ENCODE measurements at places on chromosomes 12 and 14. TPM values are rescaled to one million over a fixed set of nuclear protein-coding genes. Genes with fewer than 3 reads are reported as not detected.

TEDC1 gene
- total RNA-seq: 7.0 TPM

OTOGL gene
- 1.7 TPM for total RNA-seq

ADAM21 gene
- not detected for total RNA-seq

ARID2 gene
- total RNA-seq: 42.9 TPM

MYBPC1 gene
- 141 TPM for total RNA-seq

PLEK2 gene
- 36.6 TPM for total RNA-seq

KRT82 gene
- not detected for total RNA-seq

GRIP1 gene
- total RNA-seq: 1.7 TPM

PTPRR gene
- not detected for total RNA-seq

- no peaks in the 10 kb centered on the region for H3K36me3 ChIP-seq
- H3K27me3 ChIP-seq: no peaks in the 10 kb centered on the region
- H3K4me3 ChIP-seq: no peak overlapping the region
- H3K4me1 ChIP-seq: no peaks in the 10 kb centered on the region
- no peak overlapping the region for H3K27ac ChIP-seq
Observed at GRCh38 chr12:84218406-84218805, 694.2 kb downstream of the SLC6A15 start.

DNA sequence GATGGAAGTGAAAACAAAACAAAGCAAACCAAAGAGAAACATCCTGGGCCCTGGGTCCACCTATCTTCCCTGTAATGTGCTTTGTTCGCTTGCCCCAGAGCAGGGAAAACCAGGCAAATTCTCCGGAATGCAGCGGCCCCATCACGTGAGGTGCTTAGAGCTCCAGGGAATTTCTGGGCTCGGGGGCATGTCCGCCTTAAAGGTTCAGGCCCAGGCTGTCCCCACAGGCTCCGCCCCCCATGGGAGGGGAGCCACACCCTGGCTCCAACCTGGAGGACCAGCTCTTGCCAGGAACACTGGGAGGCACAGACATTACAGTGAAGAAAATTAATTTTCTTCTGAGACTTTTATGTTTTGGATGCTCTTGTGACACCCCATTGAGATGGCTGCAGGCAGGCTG is 69.9 kb downstream of the RBM19 start:
- H3K36me3 ChIP-seq: no peaks in the 10 kb centered on the region
- H3K27me3 ChIP-seq: no peaks in the 10 kb centered on the region
- H3K4me1 ChIP-seq: no peaks in the 10 kb centered on the region

DNA sequence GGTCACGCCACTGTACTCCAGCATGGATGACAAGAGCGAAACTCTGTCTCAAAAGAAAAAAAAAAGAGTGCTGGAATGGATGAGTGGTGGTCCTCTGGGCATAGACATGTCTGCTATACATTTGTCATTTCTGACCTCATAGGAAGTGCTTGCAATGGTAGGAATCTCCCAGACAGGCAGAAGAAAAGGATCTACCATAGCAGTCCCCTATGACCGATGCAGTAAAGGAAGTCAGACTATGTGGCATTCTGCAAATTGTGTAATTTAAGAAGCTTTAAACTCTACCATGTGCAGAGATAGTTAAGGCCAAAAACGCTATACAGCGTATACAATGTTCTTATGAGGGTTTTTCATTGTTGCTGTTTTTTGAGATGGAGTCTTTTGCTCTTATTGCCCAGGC is 24.7 kb upstream of the RAP1B start:
- H3K4me3 ChIP-seq: no peak overlapping the region
- no peaks in the 10 kb centered on the region for H3K27me3 ChIP-seq
- no peaks in the 10 kb centered on the region for H3K36me3 ChIP-seq
- no peak overlapping the region for H3K27ac ChIP-seq
- no peaks in the 10 kb centered on the region for H3K4me1 ChIP-seq
- DNase-seq: no peak

DNA sequence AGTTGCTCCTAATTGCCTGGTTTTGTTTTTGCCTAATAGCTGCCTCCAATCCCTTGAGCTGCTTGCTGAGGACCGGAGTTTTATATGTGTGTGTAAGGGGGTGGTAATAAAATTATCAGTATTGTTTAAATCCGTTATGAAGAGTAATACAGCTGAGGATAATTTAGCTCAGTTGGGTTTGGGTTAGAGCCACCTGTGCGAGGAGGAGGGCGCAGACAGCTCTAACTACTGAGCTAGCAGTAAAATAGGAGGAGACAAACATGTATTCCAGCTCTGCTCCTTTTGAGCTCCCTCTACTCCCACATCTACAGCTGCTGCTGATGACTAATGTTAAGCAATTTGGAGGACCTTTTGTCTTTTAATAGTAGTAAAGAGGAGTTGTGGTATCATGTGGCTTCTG is 61.5 kb downstream of the SPATS2 start:
- no peaks in the 10 kb centered on the region for H3K27me3 ChIP-seq
- no peak overlapping the region for H3K4me3 ChIP-seq
- no peaks in the 10 kb centered on the region for H3K36me3 ChIP-seq
- no peaks in the 10 kb centered on the region for H3K4me1 ChIP-seq
- DNase-seq: no peak

GRCh38 chr14:47539031-47539461 is 136.4 kb downstream of the MDGA2 start:
- DNase-seq: no peak
- H3K27ac ChIP-seq: no peak overlapping the region
- no peaks in the 10 kb centered on the region for H3K36me3 ChIP-seq
- no peaks in the 10 kb centered on the region for H3K4me1 ChIP-seq
- no peaks in the 10 kb centered on the region for H3K27me3 ChIP-seq

GRCh38 chr12:86683568-86684304 is 427.5 kb upstream of the MGAT4C start:
- no peaks in the 10 kb centered on the region for H3K27me3 ChIP-seq
- no peak for DNase-seq
- no peaks in the 10 kb centered on the region for H3K4me1 ChIP-seq
- H3K27ac ChIP-seq: no peak overlapping the region

DNA sequence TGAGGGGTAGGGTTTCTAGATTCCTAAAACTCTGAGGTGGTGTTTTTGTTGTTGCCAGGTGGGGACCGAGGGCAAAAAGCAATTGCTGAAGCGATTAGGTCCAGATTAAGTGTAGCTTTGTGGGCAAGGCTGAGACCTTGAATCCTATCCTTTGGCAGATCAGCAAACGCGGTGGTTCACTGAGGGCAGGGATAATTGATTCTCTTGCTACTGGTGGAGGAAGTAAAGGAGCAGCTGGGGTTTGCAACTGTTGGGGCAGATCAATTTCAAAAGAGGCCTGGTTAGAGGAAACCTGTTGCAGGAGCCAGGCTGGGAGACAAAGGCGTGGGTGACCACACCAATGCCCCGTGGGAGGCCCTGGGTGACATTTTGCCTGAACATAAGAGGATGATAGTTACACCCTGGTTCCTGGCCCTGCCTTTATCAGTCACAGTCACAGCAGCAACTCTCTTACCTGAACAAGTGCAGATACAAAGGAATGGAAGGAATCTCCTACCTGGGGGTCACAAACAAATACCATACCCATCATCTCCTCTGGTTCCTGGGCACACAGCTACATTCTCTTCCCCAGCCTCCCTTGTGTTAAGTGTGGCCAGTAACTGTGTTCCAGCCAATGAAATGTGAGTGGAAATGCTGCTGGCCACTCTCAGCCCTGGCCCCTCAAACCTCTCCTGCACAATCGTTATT is 43.3 kb upstream of the RASSF3 start:
- no peaks in the 10 kb centered on the region for H3K27me3 ChIP-seq
- H3K4me3 ChIP-seq: no peak overlapping the region
- no peak for DNase-seq
- H3K27ac ChIP-seq: no peak overlapping the region

DNA sequence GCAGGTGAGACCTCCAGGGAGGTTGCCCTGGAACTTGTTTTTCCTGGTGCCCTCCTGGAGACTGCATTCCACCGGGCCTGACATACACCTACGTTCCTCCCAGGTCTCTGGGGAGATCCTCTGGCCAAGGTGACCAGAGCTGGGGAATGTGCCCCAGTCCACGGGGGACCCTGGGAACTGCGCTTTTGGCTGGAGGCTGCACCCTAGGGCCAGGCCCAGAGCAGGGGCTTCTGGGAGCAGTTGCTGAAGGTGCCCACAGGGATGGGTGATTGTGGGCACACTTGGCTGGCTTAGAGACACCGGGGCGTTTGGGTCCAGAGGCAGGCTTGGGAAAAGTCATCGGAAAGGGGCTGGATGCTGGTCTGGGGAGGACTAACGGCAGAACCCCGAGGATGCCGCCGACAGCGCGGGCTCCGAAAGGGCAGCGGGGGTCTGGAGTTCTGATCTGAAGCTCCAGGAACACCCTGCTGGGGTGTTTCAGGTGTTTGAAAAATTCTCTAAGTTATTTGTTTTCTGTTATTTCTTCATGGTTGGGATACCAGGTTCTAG is 36.5 kb upstream of the TDRD9 start:
- peaks cover 22% of the 10 kb centered on the region for H3K4me1 ChIP-seq
- no peak overlapping the region for H3K4me3 ChIP-seq
- H3K27ac ChIP-seq: no peak overlapping the region
- no peaks in the 10 kb centered on the region for H3K27me3 ChIP-seq

DNA sequence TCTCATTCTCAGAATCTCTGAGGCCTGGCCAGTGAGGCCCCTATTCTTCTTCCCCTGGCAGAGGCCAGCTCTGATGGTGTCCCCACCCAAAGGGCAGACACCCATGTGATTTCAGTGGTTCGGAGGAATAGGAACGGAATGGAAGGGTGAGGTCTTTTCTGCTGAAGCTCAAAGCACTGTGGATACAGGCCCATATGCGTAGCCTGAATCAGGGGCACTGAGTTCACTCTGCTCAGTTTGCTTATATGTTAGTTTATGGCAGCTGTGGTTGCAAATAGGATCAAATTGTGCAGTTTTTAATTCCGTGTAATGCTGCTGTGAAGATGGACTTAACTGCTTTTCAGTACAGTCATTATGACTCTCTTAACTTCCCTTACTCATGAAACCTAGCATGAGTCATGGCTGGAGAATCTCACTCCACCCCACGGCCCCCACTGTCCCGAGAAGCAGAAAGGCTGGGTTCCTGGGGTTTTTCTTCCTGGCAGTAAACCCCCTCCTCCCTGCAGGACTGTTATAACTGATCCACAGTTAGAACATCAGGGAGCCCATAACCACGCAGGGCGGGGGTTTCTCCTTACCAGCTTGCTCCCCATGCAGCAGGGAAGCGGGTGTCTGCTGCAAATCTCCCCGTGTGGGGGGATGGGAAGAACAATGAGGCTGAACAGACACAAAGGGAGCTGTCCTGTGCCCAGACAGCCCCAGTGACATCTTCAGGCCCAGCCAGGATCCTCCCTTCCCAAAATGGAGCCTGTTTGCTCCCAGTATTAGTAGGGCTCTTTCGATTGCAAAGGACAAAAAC is 122.7 kb downstream of the SLC38A6 start:
- H3K27ac ChIP-seq: peak overlapping the region; percentile 35
- no peaks in the 10 kb centered on the region for H3K36me3 ChIP-seq
- peaks cover 12% of the 10 kb centered on the region for H3K4me1 ChIP-seq
- no peak overlapping the region for H3K4me3 ChIP-seq

DNA sequence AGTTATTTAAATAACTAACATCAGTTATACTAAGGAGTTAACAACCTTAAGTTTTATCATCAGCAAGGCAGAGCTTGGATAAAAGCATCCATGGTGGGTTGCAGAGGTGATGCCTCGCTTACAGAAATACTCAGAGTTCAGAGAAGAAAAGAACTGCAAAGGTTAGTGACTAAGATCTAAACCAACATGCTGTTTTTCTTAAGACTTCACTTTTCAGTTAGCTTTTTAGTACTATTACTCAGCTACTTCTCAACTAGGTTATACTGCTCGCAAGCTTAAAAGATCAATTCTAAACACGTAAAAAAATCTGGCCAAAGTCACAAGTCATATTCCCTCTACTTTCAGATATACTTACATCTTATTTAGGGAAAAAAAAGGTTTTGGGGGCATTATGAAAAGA is 2.8 kb downstream of the PPP1CC start:
- H3K27me3 ChIP-seq: no peaks in the 10 kb centered on the region
- peak overlapping the region; percentile 32 for H3K27ac ChIP-seq
- H3K4me1 ChIP-seq: peaks cover 12% of the 10 kb centered on the region

- no peaks in the 10 kb centered on the region for H3K4me1 ChIP-seq
- no peaks in the 10 kb centered on the region for H3K27me3 ChIP-seq
- H3K4me3 ChIP-seq: no peak overlapping the region
- no peaks in the 10 kb centered on the region for H3K36me3 ChIP-seq
Observed at GRCh38 chr12:108390495-108391203, 51.5 kb upstream of the CMKLR1 start.

- no peaks in the 10 kb centered on the region for H3K36me3 ChIP-seq
- H3K4me1 ChIP-seq: no peaks in the 10 kb centered on the region
- H3K4me3 ChIP-seq: no peak overlapping the region
Observed at GRCh38 chr14:51225751-51226150, 14.3 kb upstream of the TMX1 start.

- no peak for DNase-seq
- H3K36me3 ChIP-seq: peaks cover 63% of the 10 kb centered on the region
- no peaks in the 10 kb centered on the region for H3K27me3 ChIP-seq
- no peak overlapping the region for H3K4me3 ChIP-seq
- peaks cover 59% of the 10 kb centered on the region for H3K4me1 ChIP-seq
Observed at GRCh38 chr14:55136241-55136640, 7.2 kb downstream of the LGALS3 start.

- H3K4me1 ChIP-seq: no peaks in the 10 kb centered on the region
- no peak for DNase-seq
- H3K27ac ChIP-seq: no peak overlapping the region
- H3K4me3 ChIP-seq: no peak overlapping the region
Observed at GRCh38 chr12:101256266-101256665, 23.6 kb upstream of the UTP20 start.

DNA sequence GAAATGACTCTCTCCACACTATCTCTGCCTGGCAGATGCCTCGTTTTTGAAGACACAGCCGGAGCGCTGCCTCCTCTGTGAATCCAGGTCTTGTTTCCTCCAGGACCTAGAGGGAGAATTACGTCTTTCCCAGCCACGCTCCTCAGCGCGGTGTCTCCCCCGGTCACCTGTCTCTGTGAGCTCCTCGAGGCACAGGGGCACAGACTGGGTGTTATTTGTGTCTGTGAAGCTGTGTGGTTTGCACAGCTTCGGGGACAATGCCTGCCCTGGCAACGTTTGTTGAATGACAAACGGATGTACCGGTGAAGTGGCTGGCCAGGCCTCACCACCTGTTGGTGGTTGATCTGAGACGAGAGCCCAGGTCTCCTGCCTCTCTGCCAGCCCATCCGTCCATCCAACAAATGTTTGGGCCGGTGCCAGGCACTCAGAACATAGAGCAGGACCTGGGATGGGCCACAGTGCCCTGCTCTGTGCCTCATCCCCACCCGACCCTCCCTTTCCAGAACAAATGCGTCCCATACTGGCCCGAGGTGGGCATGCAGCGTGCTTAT is 6.1 kb downstream of the PTPN6 start:
- DNase-seq: no peak
- H3K36me3 ChIP-seq: no peaks in the 10 kb centered on the region
- H3K4me3 ChIP-seq: no peak overlapping the region
- H3K27ac ChIP-seq: peak overlapping the region; percentile 47
- no peaks in the 10 kb centered on the region for H3K27me3 ChIP-seq

DNA sequence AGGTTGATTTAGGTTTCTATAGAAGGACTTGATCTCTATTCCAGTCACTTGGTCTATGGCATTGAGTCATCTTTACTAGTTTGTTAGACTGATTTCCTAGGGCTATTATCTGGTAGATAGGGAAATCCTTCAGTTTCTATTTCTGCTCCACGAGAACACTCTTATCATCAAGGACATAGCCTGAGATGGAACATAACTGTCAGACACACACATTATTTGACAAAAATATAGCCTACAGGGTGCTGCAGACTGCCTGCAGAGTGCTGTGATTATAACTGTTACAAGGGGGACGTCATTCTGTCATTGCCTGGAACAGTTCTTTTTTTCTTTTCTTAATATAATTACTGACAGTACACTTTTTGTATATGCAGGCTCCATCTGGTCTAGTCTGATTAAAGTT is 82.0 kb downstream of the TMEM117 start:
- no peak for DNase-seq
- H3K4me1 ChIP-seq: no peaks in the 10 kb centered on the region
- no peak overlapping the region for H3K4me3 ChIP-seq
- no peaks in the 10 kb centered on the region for H3K27me3 ChIP-seq
- no peaks in the 10 kb centered on the region for H3K36me3 ChIP-seq
